ENCODE measurements at places on chromosomes 1 and 21.

- no peak for DNase-seq
Measured at GRCh38 chr1:53220962-53221286, 490 bp upstream of the CZIB start.

GRCh38 chr1:79193211-79194079 lies 186.9 kb upstream of the ADGRL4 start:
- DNase-seq: no peak

- no peak for DNase-seq
Measured at GRCh38 chr1:238409191-238409850, 518.6 kb upstream of the ZP4 start.

GRCh38 chr1:224554620-224555259 lies 61.4 kb upstream of the CNIH3 start:
- no peak for DNase-seq

All from activated CD4-positive, alpha-beta memory T cell treated with anti-CD3 and anti-CD28 coated beads, Interleukin-2, amount 10 ng/mL, durations not matched to agents 7 days and 5 days (primary cell).